ENCODE measurements at places on chromosomes 2 and 18. TPM values are rescaled to one million over a fixed set of nuclear protein-coding genes. Genes with fewer than 3 reads are reported as not detected.

DNA sequence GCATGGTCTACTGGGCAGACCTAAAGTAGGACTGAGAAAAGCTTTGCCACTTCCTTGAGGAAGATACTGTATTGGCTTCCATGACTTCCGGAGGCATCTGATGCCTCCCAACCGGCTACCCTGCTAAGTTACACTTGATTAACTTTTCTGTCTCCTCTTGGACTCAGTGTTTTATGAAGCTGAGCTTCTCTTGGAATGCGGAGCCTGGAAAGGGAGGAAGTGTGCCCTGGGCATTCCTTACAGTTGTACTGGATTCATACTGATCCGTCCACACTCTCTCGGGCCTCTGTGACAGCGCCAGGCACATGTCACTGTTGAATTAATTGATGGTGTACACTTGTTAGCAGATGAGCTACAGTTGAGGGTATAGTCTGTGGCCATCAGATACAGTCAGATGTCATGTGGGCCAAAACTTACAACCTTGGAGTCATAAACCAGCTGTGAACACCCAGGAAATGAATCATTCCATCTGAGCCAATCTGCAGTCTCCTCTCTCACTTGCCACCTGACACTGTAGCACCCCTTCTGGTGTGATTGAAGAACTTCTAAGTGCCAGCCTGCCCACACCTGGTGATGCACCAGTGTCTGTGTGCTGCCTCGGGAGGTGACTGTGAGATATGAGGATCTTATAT, 122.5 kb downstream of the FHOD3 start:
- no peak for DNase-seq

GRCh38 chr2:43051338-43051737, 175.1 kb downstream of the ZFP36L2 start:
- DNase-seq, result no peak

GRCh38 chr2:158211502-158211901, 109.8 kb downstream of the UPP2 start:
- DNase-seq, result no peak

- DNase-seq, result no peak
These were observed 453.1 kb downstream of the CMPK2 start for GRCh38 chr2:6412533-6413091.

DNA sequence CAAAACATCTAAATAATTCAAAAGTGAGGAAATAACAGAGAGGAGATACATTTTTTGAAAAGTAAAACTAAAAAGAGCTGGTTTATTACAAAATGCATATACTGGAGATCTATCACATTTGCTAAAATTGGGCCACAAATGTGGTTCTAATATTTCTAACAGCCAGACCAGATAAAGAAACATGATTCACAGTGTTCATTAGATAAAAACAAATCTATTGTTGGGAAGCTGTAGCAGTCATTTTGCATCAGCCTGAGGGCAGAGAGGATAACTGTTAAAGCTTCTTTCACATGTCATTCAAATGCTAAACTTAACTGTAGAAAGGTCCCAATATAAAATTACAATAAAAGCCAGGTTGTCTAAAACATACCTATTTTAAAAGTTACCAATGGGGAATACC, 148.3 kb downstream of the GULP1 start:
- DNase-seq, result no peak

- no peak for DNase-seq
These were observed 5.8 kb upstream of the PEX13 start for GRCh38 chr2:61011678-61012077.

DNA sequence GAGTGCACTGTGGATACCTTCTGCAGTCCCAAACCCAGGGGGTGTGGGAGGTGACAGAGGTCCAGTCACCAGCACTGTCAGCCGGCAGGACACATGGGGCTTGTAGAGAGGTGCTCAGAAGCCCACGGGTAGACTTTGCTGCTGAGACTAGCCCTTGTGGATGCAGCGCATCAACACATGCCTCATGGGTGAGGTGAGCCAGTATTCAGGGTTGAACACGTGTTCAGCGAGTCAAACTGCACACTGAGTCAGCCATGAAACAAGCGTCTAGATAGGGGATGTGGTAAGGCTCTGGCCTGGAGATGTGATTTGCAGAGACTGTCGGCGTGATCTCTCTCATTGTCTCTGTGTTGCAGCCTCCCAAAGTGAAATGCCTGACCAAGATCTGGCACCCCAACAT, 35.8 kb upstream of the SCLY start:
- DNase-seq, result no peak

Gene DYNAP
- not detected for total RNA-seq

GRCh38 chr2:212897296-212897695, 254.1 kb downstream of the IKZF2 start:
- DNase-seq, result no peak

DNA sequence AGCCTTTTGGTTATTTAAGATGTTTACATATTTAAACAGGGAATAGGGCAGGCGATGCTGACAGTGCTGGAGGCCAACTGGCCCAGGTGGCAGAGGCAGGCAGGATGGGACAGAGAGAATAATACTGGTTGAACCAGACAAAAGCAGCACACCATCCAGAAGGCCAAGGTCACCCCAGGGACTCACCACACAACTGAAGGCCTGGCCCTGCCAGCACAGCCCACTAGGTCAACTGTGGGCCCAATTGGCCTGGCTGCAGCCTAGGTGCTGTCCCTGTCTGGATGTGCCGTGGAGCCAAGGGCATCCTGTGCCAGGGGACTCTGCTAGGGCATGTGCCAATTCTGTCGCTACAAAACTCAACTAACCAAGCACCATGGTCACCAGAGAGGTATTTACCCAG, 69.2 kb downstream of the RNF152 start:
- no peak for DNase-seq

DNA sequence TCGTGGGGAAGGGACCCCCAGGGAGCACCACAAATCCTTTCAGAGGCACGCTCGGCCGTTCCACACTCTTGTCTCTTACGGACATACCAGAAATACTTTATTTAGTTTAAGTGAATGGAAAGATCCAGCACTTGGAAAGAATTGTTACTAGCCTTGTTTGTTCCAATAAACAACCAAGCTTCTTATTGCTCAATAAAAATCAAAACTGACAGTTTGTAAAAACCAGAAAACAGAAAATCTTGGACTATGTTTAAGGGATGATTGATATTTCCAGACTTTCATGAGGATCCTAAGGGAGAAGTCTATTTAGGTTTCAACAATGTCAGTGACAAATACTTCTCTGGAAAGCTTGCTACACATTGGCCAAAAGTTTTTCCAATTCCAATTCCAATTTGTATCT, 31.6 kb upstream of the CCBE1 start:
- DNase-seq, result no peak

GRCh38 chr18:56285387-56286065, 352.9 kb downstream of the TXNL1 start:
- no peak for DNase-seq

DNA sequence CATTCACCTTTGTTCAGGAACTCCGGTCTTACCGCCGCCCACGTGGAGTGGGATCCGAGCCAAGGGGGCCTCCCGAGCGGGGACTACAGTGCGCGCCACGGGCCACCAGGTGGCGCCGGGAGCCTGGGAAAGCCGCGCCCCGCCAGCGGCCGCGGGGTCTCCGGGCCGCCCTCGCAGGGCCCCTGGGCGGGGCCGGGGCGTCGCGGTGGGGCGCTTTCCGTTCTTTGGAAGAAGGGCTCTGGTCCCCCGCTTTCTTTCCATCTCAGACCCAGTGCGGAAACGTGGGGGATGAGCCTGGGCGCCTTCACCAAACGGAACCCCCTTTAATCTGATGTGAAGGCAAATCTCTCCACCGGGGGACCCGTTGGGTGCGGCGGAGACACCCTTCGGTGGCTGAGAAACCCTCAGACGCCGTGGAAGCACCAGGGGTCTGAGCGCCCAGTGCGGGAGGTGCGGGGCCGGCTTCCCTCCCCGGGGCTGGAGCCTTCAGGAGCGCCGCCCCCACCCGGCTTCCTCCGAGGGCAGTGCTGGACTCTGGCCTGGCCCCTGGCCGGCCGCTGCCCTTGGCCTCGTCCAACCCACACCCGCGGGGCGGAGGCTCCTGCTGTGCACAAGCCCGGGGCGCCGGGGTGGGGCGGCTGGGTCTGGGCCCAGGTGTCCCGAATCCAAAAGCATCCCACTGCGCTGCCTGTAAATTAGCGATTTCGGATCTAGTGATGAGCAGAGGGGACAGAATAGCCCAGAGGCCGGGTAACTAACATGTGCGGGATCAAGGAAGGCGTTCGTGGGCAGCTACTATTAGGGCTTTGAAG, 44.6 kb downstream of the GORASP2 start:
- peak; percentile 99 for DNase-seq

- DNase-seq, result no peak
These were observed 152.0 kb downstream of the FAM210A start for GRCh38 chr18:13574355-13574754.

Gene SCN2A
- total RNA-seq, result under 0.01 TPM

DNA sequence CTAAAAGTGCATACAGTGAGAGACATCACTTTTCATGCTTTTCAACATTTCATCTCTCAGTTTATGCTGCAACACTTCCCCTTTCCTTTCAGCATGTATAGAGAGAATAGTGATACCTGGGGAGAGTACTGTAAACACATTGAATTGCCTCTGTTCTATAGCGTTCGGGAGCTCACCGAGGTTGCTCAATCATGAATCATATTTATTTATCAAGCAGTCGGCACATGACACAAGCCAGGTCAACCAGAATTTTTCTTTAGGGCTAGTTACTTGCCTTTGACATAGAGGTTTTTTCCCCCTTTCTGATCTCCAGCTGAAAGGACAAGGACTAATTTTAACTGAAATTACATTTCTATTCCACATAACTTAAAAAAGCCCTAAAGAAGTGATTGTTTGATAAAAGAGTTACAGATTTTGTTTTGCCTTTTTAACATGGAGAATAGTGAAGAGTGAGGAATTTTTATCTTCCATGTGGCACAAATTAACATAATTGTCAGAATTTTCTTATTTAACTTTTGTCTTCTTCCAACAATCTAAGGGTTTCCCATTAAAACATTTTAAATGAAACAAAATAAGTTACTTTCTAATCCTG, 690.9 kb upstream of the TMEFF2 start:
- no peak for DNase-seq

DNA sequence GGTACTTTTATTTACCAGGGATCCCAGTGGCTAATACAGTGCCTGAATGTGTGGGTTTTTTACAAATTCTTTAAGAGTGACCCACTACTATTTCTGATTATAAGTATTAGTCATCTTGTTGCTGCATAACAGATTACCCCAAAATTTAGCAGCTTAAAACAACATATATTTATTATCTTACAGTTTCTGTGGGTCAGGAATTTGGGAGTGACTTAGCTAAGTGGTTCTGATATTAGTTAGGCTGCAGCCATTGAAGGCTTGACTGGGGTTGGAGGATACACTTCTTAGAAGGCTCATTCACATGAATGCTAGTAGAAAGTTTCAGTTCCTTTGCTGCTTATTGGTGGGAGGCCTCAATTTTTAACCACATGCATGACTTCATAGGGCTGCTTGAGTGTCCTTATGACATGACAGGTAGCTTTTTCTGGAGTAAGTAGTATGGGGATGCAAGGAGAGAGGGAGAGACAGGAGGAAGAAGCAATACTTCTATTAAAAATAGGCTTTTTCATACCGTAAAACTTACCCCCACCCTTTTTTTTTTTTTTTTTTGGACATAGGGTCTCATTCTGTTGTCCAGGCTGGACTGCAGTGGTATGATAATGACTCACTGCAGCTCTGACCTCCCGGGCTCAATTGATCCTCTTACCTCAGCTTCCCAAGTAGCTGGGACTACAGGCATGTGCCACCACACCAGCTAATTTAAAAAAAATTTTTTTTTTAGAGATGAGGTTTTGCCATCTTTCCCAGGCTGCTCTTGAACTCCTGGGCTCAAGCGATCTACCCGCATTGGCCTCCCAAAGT, 13.3 kb upstream of the POLE4 start:
- DNase-seq, result no peak

Gene SIX2
- total RNA-seq, result 0.07 TPM

- DNase-seq, result no peak
These were observed 51.8 kb downstream of the CTIF start for GRCh38 chr18:48590678-48591077.

Gene COBLL1
- total RNA-seq, result 2.6 TPM

- DNase-seq, result no peak
These were observed 12.2 kb downstream of the ARPC2 start for GRCh38 chr2:218229239-218229638.

DNA sequence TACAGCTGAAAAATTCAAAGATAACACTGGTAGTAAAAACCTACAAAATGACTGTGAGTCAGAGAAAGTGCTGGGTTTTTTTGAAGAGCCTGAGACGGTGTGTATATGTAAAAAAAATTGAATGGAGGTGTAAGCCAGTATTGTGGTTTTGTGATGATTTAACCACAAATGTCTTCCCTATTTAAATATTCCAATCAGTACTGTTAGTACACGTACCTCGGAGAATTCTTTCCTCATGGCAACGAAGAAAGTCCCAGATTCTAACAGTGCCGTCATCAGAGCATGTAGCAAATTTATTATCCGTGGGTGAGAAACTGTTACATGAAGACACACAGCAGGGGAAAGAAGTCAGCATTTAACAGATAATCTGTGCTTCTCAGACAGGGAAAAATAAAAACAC, 48.1 kb downstream of the WDR33 start:
- DNase-seq, result no peak

- DNase-seq, result no peak
These were observed 1877.7 kb upstream of the LRRTM1 start for GRCh38 chr2:82182270-82182669.

Gene ARHGAP15
- total RNA-seq, result not detected

Gene ZNF385B
- total RNA-seq, result 0.41 TPM

- DNase-seq, result no peak
These were observed 52.7 kb downstream of the TAF1B start for GRCh38 chr2:9895669-9896590.

DNA sequence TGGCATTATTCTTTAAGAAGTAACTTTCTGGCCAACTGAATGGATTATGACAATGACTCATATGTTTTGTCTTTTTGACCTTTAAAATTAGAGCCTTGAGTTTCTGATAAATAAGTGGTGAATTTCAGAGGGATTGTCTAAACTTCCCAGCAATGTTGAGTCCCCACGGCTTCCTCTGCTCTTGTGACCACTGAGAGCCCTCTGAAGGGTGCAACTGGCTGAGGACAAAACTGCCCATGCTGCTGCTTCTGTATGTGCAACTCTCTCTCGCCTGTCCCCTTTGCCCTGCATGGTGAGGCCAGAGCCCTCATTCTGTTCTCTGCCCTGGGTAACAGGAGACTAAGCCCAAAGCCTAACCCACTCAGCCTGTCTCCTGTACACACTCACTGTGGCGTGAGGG, 52.7 kb upstream of the SLC14A1 start:
- no peak for DNase-seq

DNA sequence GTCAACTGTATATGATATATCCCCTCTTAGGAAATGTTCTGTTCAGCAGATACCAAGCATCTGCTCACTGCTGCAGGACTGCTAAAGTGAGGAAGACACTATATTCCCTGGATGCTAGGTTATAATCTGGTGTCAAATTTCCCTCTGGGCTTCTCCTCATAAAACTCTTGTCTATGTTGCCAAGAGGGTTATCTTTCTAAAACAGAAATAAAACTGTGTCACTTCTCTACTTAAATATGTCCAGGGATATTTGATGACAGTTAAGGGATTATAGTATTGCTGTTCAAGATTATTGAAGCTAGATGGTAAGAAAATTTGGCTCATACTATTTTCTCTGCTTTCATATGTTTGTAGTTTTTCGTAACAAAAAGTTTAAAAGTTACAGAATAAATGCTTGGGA, 30.5 kb upstream of the SNRNP27 start:
- DNase-seq, result no peak

GRCh38 chr2:104744537-104744936, 109.4 kb upstream of the POU3F3 start:
- DNase-seq, result no peak

All from H7 (cell line).